Osteocyte (in vitro differentiated cells): ENCODE measurements at places on chromosomes 7 and 10. TPM values are rescaled to one million over a fixed set of nuclear protein-coding genes. Genes with fewer than 3 reads are reported as not detected.
A peak's percentile ranks its signal among the peaks of the same experiment; 100 is the strongest.

DNA sequence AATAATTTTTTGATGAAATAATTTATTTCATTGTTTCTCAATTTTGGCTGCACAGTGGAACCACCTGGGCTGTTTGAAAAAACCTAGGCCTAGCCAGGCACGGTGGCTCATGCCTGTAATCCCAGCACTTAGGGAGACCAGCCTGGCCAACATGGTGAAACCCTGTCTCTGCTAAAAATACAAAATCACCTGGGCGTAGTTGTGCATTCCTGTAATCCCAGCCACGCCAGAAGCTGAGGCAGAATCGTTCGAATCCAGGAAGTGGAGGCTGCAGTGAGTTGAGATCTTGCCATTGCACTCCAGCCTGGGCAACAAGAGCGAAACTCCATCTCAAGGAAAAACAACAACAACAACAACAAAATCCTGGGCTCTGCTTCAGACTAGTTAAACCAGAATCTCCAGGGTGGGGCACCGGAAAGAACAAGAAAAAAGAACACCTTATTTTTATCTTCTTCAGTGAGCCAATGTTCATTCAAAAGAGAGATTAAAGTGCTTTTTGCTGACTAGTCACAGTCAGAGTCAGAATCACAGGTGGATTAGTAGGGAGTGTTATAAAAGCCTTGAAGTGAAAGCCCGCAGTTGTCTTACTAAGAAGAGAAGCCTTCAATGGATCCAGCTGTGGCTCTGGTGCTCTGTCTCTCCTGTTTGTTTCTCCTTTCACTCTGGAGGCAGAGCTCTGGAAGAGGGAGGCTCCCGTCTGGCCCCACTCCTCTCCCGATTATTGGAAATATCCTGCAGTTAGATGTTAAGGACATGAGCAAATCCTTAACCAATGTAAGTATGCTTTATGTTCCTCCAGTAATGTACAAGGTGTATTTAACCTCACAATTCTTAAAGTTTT lies at the start of gene CYP2C18:
Gene CYP2C18 (plus strand): TSS at position 516 of the 841 bp plus-strand sequence. CDS start 91 bp downstream, at position 607.
- H3K4me3 ChIP-seq, result no peak within 1 kb of the TSS
- peaks cover 2% of the 10 kb centered on the region for H3K27me3 ChIP-seq
- H3K36me3 ChIP-seq, result no peaks in the 10 kb centered on the region
- H3K27ac ChIP-seq, result no peak within 1 kb of the TSS
- DNase-seq, result no peak
- H3K4me1 ChIP-seq, result no peaks in the 10 kb centered on the region

- no peak overlapping the region for H3K4me3 ChIP-seq
- H3K27me3 ChIP-seq, result no peaks in the 10 kb centered on the region
- H3K4me1 ChIP-seq, result peaks cover 7% of the 10 kb centered on the region
- no peak overlapping the region for H3K27ac ChIP-seq
- no peak for DNase-seq
These were observed 286.1 kb downstream of the EXOC4 start for GRCh38 chr7:133539016-133539415.

GSTO2 gene
- 0.31 and 0.54 TPM in 2 replicates for total RNA-seq

DNA sequence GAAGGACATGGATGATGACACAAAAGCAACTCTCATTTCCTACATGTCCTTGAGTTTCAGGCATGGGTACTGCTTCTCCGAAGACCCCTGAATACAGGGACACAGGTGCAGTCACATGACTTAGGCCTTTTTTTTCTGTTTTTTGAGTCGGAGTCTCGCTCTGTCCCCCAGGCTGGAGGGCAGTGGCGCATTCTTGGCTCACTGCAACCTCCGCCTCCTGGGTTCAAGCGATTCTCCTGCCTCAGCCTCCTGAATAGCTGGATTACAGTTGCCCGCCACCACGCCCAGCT lies 26.8 kb downstream of the IFT22 start:
- H3K36me3 ChIP-seq, result no peaks in the 10 kb centered on the region
- H3K4me3 ChIP-seq, result no peak overlapping the region
- no peak overlapping the region for H3K27ac ChIP-seq
- H3K27me3 ChIP-seq, result peaks cover 48% of the 10 kb centered on the region

DNA sequence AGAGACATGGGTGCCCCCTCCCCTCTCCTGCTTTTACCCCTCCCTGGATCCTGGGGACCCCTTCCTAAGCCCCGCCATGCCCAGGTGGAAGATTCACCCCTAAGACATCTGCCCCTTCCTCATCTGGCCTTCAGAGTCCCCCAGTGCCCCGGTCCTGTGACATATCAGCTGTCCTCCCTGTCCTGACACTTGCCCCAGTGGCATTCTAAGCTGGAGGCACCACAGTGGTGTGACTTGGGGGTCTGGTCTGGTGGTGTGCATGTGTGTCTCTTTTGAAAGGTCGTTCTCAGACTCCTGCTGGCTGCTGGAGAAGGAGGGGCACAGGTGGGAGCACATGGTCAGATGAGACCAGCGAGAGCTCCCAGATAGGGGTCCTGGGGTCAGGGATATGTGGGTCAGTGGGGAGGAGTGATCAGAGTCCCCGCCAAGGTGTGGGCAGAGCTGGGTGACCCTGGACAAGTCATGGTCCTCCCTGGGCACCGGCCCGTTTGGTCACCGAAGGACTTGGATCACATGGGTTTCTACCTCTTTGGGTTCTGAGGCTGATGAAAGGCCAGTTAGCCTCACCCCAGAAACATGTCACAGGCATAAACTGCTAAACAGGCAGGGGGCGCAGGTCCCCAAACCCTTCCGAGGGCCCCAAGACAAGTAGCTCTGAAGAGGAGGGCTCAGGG lies 645 bp upstream of the TFR2 start:
- H3K27me3 ChIP-seq, result peaks cover 16% of the 10 kb centered on the region
- no peak for DNase-seq
- no peak overlapping the region for H3K27ac ChIP-seq
- no peaks in the 10 kb centered on the region for H3K4me1 ChIP-seq
- no peak overlapping the region for H3K4me3 ChIP-seq
- no peaks in the 10 kb centered on the region for H3K36me3 ChIP-seq

HSPA12A gene
- total RNA-seq, result 3.9 and 4.0 TPM in 2 replicates

DNA sequence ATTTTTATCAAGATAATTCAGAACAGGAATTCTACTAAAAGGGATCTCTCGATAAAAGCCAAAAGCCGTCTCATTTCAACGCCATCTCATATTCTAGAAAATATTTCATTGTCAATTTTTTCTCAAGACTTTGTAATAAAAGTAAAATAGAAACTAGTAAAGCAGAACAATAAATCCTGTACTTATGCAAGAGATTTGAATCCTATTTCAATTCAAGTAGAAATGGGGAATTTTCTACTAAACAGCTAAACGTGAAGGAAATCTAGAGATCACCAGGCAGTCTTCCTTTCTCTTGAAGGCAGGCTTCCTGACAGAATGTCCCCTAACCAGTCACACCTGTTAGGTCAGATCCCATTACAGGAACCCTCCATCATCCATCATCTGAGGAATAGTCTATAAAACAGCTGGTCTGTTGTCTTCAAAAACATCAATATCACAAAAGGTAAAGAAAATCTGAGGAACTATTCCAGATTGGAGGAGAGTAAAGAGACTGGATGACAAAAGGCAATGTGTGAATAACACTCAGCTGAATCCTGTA lies 23.7 kb downstream of the USP6NL start:
- DNase-seq, result no peak
- peaks cover 5% of the 10 kb centered on the region for H3K36me3 ChIP-seq
- H3K4me3 ChIP-seq, result no peak overlapping the region
- no peak overlapping the region for H3K27ac ChIP-seq

KEL gene
- 0.50 and 1.5 TPM in 2 replicates for total RNA-seq

- H3K4me3 ChIP-seq, result peak overlapping the region; percentile 29
- no peak overlapping the region for H3K27ac ChIP-seq
- no peaks in the 10 kb centered on the region for H3K36me3 ChIP-seq
- peaks cover 57% of the 10 kb centered on the region for H3K27me3 ChIP-seq
- peaks cover 3% of the 10 kb centered on the region for H3K4me1 ChIP-seq
These were observed 40.4 kb upstream of the BPGM start for GRCh38 chr7:134605978-134606923.

DNA sequence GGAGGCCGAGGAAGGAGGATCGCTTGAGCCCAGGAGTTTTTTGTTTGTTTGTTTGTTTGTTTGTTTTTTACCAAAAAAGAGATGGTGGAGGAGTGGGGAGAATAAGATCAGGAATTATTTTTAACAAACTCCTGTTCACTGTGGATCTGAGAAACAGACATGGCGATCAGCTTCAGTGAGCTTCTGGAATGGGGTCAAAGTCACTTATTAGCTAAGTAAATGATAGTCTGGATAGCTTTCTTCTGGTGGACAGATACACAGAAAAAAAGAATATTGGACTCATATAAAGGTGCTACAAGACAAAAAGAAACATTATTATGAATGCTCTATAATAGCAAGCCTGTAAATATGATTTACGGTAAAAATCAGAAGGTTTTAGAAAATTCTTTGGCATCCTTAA lies 85.1 kb downstream of the POU6F2 start:
- no peak overlapping the region for H3K27ac ChIP-seq
- peaks cover 15% of the 10 kb centered on the region for H3K27me3 ChIP-seq
- no peaks in the 10 kb centered on the region for H3K4me1 ChIP-seq
- no peak overlapping the region for H3K4me3 ChIP-seq

- H3K27ac ChIP-seq, result no peak overlapping the region
- no peak overlapping the region for H3K4me3 ChIP-seq
- no peaks in the 10 kb centered on the region for H3K36me3 ChIP-seq
- H3K4me1 ChIP-seq, result no peaks in the 10 kb centered on the region
- H3K27me3 ChIP-seq, result peaks cover 44% of the 10 kb centered on the region
- DNase-seq, result no peak
These were observed 66.8 kb downstream of the TRIL start for GRCh38 chr7:28891192-28891875.

DNA sequence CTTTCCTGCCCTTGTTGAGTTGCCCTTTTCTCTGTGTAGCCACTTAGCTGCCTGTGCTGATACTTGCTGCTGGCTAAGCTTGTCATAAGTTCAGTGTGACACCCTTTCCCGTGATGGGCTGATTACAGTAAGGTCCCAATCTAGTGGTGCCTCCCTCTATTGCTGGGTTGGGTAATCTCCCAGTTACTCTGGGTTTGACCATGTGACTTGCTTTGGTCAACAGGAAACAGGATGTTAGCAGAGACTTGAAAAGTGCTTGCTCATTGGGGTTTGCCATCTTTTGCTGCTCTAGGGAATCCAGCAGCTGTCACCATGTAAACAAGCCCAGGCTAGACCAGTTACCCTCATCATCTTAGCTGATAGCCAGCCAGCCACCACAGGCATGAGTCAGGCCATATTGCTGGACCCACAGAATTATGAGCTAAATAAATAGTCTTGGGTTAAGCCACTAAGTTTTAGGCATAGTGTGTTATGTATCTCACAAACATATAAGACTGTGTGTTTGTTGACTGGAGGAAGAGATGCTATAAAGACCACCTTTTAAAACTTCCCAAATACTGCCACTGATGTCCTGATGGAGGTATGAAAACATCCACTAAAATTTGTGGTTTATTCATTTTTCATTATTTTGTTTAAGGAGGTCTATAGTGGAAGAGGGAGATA lies 4.0 kb upstream of the LEP start:
- H3K4me3 ChIP-seq, result no peak overlapping the region
- no peak overlapping the region for H3K27ac ChIP-seq
- H3K4me1 ChIP-seq, result no peaks in the 10 kb centered on the region
- no peak for DNase-seq
- peaks cover 31% of the 10 kb centered on the region for H3K27me3 ChIP-seq

DNA sequence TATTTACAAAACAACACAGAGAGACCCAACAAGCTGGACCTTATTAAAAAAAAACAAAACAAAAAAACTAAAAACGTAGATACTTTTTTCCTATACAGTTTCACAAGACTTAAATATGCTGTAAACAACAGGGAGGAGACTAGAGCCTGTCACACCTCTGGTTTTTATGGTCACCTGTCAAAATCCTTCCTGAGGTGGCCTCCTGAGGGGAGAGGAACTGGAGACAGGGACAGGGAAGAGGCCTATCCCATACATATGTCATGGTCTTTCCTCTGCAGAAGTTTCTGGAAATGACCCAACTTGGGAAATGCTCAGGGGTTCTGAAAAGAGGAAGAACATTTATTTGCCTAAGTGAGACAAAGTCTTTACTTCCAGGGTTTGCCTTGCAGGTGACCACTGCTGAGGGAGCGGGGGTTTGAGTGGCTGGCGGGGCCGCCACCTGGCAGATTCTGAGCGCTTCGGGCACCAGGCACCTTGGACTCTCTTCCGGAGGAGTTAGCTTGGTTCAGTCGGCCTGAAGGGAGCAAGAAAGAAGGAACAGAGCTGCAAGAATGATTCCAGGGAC lies 18.3 kb downstream of the CPA1 start:
- no peaks in the 10 kb centered on the region for H3K27me3 ChIP-seq
- peaks cover 61% of the 10 kb centered on the region for H3K4me1 ChIP-seq
- DNase-seq, result no peak
- peak overlapping the region; percentile 98 for H3K27ac ChIP-seq
- H3K36me3 ChIP-seq, result peaks cover 14% of the 10 kb centered on the region

TNS3 gene
- 93.8 and 103 TPM in 2 replicates for total RNA-seq

DNA sequence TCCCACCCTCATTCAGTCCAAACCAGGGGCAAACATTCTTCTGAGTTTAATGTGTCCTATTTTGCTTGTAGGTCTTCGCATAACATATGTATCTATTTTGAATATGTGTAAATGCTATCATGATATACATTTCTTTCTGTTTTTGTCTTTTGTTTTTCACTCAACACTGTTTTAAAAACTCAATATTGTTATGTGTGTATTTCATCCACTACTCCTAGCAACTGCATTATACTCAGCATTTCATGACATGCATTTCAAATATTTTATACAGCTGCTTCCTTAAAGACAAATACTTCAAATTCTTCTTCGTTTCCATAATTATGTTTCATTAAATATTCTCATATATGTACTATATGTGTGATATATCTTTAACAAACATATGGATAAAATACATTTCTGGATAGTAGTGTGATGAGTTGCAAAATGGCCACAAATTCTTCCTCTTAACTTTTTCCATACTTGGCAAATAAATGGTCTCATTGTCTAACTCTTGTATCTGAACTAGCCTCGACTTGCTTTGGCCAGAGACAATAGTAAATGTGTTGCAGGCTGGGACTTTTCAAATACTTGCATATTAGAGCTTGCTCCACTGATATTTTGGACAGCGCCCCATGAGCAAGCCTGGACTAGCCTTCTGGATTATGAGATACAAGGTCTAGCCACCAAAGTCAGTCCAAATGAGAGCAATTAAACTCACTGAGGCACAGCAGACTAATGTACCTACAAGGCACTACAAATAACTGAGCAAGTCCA lies 539.7 kb upstream of the KCND2 start:
- peaks cover 2% of the 10 kb centered on the region for H3K4me1 ChIP-seq
- H3K36me3 ChIP-seq, result no peaks in the 10 kb centered on the region
- H3K27ac ChIP-seq, result no peak overlapping the region
- no peaks in the 10 kb centered on the region for H3K27me3 ChIP-seq
- DNase-seq, result no peak
- H3K4me3 ChIP-seq, result no peak overlapping the region

DNA sequence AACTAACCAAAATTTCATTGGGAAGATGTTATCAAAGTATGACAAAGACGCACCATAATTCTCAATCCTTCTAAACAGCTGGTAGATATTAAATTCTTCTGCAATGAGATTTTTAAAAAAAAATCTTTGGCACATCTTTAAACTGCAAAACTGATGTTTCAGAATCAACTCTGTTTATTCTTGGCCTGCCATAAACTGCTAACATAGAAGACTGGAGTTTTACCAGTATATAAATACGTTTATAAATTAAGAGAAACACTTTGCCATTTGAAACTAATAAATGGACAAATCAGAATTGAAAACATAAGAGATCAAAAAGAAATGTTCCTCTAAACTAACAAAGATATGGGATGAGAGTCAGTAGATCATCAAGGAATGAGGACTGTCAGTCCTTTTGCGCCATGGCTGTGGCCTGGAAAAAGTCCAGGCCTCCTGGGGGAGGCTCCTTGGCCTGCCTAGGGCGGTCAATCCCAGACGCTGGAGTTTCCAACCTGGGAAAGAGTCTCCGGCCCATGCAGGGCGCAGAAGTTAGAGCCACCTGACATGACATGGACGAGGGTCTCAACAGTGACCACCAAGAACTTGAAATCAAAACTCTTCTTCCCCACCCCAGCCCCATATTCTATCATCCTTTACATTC lies 34.2 kb upstream of the NEBL start:
- H3K4me1 ChIP-seq, result no peaks in the 10 kb centered on the region
- H3K36me3 ChIP-seq, result no peaks in the 10 kb centered on the region
- peaks cover 42% of the 10 kb centered on the region for H3K27me3 ChIP-seq

LIPN gene
- not detected in 2 replicates for total RNA-seq

EXOC6 gene
- total RNA-seq, result 7.6 and 8.5 TPM in 2 replicates
